ENCODE measurements at places on chromosomes 6 and 20.

- no peak for DNase-seq
These were observed 60.7 kb downstream of the TNFAIP3 start for GRCh38 chr6:137927777-137928218.

GRCh38 chr6:154605178-154605881 lies 94.8 kb upstream of the CNKSR3 start:
- no peak for DNase-seq

GRCh38 chr6:32692019-32692418 lies 25.6 kb upstream of the HLA-DQB1 start:
- DNase-seq = no peak

GRCh38 chr6:138844192-138844591 lies 48.3 kb downstream of the ECT2L start:
- DNase-seq = peak; percentile 11

GRCh38 chr20:43458422-43458924 lies 777 bp downstream of the SRSF6 start:
- DNase-seq = no peak
